ENCODE measurements at places on chromosomes 3 and 15.

- DNase-seq, result no peak
Measured at GRCh38 chr15:100186366-100186765, 155.4 kb downstream of the ADAMTS17 start.

DNA sequence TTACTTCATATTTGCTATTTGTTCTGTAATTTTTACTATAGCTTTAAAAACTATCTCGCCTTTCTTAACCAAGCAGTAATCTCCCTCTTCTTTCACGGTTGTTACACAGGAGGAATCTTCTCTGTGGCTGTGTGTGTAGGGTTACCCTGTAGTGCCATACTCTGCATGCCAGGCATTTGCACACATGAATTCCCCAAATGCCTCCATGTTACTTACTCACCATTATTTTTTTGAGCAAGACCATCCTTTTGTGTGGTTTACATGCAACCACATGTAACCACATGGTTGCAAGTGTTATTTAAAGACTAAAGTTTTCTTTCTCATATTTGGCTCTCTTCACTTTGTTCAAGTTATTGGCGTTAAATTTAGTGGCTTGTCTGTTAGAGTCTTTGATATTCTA is 45.5 kb downstream of the HPS3 start:
- DNase-seq, result no peak

DNA sequence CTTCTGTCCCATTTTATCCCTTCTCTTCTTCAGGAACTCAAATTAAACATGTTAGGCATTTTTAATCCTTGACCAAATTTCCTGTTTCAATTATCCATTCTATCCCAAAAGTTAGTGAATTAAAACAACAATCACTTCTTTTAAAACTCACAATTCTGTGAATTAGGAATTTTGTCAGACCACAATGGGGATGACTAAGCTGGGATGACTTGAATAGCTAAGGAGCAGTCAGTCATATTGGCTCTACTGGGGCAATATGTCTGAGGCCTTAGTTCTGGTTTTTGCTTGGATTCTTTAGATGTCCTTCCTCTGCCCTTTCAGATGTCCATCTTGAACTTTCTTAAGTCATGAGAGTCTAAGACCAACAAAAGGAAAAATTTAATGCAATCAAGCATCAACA is 178.2 kb upstream of the TGFBR2 start:
- no peak for DNase-seq

DNA sequence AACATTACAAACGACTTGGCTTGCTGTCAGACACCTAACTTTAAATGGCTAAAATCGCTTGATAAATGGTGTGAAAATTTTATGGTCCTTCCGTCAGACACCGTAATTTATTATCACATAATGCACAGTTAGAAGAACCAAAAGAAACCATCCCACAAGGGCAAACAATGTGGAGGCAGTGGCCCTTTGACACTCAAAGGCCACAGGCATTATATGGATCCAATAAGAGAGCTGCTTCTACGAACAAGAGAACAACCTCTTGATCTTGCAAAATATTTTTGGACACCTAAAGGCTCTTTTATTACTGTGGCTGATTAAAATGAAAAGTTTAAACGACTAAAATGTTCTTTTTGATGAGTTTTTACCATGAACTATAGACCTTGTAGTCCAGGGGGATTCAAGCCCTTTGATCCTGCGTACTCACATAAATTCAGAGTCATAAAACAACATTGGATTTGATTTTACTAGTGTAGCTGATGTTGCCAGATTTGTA is 202.8 kb downstream of the FMN1 start:
- DNase-seq, result no peak

DNA sequence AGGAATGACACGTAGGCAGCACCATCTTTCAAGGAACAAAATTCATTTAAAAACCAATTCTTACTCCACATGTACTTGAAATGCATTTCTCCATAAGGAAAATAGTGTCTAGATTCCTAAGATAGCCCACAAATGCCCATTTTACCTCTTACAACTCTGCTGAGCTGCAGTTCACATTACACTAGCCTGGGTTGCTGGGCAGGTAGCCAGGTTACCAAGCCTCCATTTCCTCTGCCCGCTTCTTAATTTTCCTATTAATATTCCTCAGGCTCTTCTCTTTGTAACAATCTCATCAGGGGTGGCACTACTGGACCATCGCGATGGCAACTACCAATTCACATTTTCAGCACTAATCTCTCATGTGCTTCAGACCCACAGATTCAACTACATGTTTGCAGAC is 10.8 kb downstream of the ATP13A3 start:
- DNase-seq, result no peak

GRCh38 chr3:71168880-71169411 is 414.6 kb downstream of the FOXP1 start:
- no peak for DNase-seq

All from omental fat pad (tissue), 4 donors.